Type B pancreatic cell (in vitro differentiated cells): ENCODE measurements at places on chromosomes 3 and 15. TPM values are rescaled to one million over a fixed set of nuclear protein-coding genes. Genes with fewer than 3 reads are reported as not detected.

- DNase-seq = no peak
Measured at GRCh38 chr3:102020735-102021134, 171.4 kb downstream of the NFKBIZ start.

- no peak for DNase-seq
Measured at GRCh38 chr3:99634881-99635280, 3.5 kb upstream of the COL8A1 start.

GRCh38 chr15:99485153-99485961 is 80.4 kb upstream of the MEF2A start:
- DNase-seq = no peak

CCDC80 gene
- total RNA-seq = 169 and 174 TPM in 2 replicates

ZNF654 gene
- 14.4 and 15.3 TPM in 2 replicates for total RNA-seq
